Caco-2 (cell line): ENCODE measurements at places on chromosomes 6 and 20. TPM values are rescaled to one million over a fixed set of nuclear protein-coding genes. Genes with fewer than 3 reads are reported as not detected.

The GSTA3 gene
- total RNA-seq = not detected in 2 replicates

- H3K27ac ChIP-seq = no peak overlapping the region
- H3K36me3 ChIP-seq = no peaks in the 10 kb centered on the region
- no peaks in the 10 kb centered on the region for H3K27me3 ChIP-seq
- no peak overlapping the region for H3K4me3 ChIP-seq
Measured at GRCh38 chr20:23207826-23208540, 121.9 kb upstream of the CD93 start.

The LTB gene
- total RNA-seq = not detected in 2 replicates

The SNPH gene
- total RNA-seq = 0.28 and 0.36 TPM in 2 replicates

DNA sequence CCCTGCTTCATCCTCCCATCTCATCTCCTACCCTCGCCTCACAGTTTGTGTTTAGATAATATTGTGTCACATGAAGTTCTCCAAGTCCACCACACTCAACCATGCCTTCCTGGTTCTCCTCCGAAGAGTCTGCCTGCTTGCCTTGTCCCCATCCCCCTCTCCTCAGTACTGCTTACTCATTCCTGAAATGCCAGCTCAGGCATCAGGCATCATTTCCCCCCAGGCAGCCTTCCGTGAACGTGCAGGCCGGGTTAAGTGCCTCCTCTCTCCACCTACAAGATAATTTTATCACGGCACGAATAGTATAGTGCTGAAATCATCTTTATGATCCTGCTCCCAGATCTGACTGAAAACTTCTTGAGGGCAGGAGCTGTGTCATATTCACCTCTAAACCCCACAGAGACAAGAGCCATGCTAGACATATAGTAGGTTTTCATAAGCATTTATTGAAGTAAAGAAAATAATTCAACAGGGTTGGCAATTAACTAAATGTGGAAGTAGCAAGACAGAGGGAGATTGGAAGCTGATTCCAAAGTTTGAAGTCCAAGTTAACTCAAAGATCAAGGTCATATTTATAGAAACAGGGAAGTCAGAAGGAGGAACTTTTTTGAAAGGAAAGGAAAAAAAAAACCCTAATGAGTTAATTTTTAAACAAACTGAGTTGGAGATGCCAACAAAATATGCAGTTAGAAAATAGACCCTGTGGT lies 48.7 kb upstream of the BMP2 start:
- peaks cover 28% of the 10 kb centered on the region for H3K4me1 ChIP-seq
- H3K36me3 ChIP-seq = no peaks in the 10 kb centered on the region

GRCh38 chr6:42339991-42340401 lies 111.7 kb downstream of the TRERF1 start:
- no peak overlapping the region for H3K27ac ChIP-seq
- no peak for DNase-seq
- no peaks in the 10 kb centered on the region for H3K27me3 ChIP-seq
- H3K4me3 ChIP-seq = no peak overlapping the region

GRCh38 chr20:56222945-56223344 lies 25.6 kb upstream of the MC3R start:
- DNase-seq = no peak
- H3K27me3 ChIP-seq = no peaks in the 10 kb centered on the region
- no peak overlapping the region for H3K27ac ChIP-seq
- H3K36me3 ChIP-seq = no peaks in the 10 kb centered on the region

- peaks cover 34% of the 10 kb centered on the region for H3K4me1 ChIP-seq
- no peaks in the 10 kb centered on the region for H3K36me3 ChIP-seq
- no peak overlapping the region for H3K4me3 ChIP-seq
- no peaks in the 10 kb centered on the region for H3K27me3 ChIP-seq
- no peak for DNase-seq
Measured at GRCh38 chr20:51930775-51931174, 128.5 kb upstream of the SALL4 start.

DNA sequence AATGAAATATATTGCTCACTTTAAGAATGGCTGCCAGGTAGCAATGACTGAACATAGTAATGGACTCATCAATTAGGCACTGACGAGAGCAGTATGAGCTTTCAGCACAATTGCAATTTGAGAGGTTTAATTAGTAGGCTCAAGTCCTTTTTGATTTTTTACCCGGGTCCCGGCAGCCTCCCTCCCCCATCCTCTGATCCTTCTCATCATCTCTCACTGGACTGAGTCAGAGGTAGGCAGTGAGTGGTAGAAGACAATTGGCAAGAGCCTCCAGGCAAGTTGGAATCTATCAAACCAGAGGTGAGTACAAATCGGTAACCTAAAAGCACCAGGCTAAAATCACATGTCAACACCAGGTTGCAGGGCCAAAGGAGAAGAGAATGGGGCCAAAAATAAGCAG lies 107.9 kb downstream of the DCDC2 start:
- no peak overlapping the region for H3K27ac ChIP-seq
- H3K4me3 ChIP-seq = no peak overlapping the region
- H3K36me3 ChIP-seq = peaks cover 1% of the 10 kb centered on the region; the same call in 1 of the 2 replicates
- DNase-seq = no peak
- H3K27me3 ChIP-seq = no peaks in the 10 kb centered on the region

The FBXL4 gene
- total RNA-seq = 5.9 and 7.4 TPM in 2 replicates

- no peaks in the 10 kb centered on the region for H3K27me3 ChIP-seq
- H3K36me3 ChIP-seq = no peaks in the 10 kb centered on the region
- peaks cover 4% of the 10 kb centered on the region; the same call in 1 of the 2 replicates for H3K4me1 ChIP-seq
- no peak for DNase-seq
- H3K27ac ChIP-seq = no peak overlapping the region
Measured at GRCh38 chr6:147648916-147649315, 140.4 kb downstream of the SAMD5 start.

DNA sequence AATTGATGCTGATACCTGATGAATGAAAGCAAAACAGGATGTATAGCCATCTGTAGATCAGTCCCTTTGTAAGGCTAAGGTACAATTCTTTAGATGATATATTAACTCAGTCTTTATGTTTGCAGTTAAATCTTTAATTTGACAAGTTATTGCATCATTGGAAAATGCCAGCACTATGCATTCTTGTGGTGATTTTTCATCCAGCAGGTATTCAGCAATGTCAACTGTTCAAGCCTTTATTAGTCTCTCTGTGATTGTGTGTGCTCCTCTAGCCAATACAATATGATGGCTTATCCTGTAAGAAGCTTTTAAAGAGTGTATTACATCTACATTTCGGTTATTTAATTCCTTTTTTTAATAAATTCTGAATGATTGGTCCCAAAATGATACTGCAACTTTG lies 34.3 kb downstream of the HLA-DMB start:
- no peaks in the 10 kb centered on the region for H3K27me3 ChIP-seq
- H3K36me3 ChIP-seq = no peaks in the 10 kb centered on the region
- no peak for DNase-seq
- no peaks in the 10 kb centered on the region for H3K4me1 ChIP-seq
- H3K27ac ChIP-seq = no peak overlapping the region

GRCh38 chr20:14142964-14143627 lies 147.8 kb downstream of the MACROD2 start:
- DNase-seq = peak; percentile 76
- no peaks in the 10 kb centered on the region for H3K36me3 ChIP-seq
- no peak overlapping the region for H3K4me3 ChIP-seq
- no peak overlapping the region for H3K27ac ChIP-seq
- H3K4me1 ChIP-seq = peaks cover 32% of the 10 kb centered on the region
- H3K27me3 ChIP-seq = no peaks in the 10 kb centered on the region

The L3MBTL3 gene
- total RNA-seq = 14.3 and 16.3 TPM in 2 replicates

The IL17F gene
- total RNA-seq = not detected in 2 replicates

The LAMA4 gene
- 0.37 TPM in 1 of 2 replicates, not detected in the other for total RNA-seq

The ZNF311 gene
- 1.8 and 2.9 TPM in 2 replicates for total RNA-seq

- H3K27me3 ChIP-seq = no peaks in the 10 kb centered on the region
- no peak for DNase-seq
- H3K27ac ChIP-seq = no peak overlapping the region
- peaks cover 21% of the 10 kb centered on the region for H3K4me1 ChIP-seq
- no peaks in the 10 kb centered on the region for H3K36me3 ChIP-seq
Measured at GRCh38 chr20:44594730-44595129, 12.4 kb downstream of the PKIG start.

DNA sequence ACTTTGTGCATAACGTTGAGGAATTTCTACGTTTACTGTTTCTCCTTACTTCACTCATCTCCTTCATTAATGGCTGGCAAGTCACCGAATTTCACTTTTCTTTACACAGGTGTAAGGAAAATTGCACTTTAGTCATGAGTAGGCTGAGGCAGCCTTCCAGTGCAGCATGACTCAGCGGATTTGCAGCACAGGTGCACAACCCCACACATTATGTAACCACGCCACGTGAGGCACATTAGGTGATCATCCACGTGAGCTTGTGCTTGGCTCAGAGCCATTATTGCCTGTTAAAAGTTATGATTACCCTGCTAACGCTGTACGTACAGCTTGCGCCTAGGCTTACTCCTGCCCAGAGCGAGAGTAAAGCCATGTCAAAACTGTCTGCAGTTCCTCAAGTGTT lies 158.8 kb downstream of the NKAIN2 start:
- DNase-seq = peak; percentile 59
- no peak overlapping the region for H3K27ac ChIP-seq
- H3K36me3 ChIP-seq = no peaks in the 10 kb centered on the region
- H3K27me3 ChIP-seq = no peaks in the 10 kb centered on the region

DNA sequence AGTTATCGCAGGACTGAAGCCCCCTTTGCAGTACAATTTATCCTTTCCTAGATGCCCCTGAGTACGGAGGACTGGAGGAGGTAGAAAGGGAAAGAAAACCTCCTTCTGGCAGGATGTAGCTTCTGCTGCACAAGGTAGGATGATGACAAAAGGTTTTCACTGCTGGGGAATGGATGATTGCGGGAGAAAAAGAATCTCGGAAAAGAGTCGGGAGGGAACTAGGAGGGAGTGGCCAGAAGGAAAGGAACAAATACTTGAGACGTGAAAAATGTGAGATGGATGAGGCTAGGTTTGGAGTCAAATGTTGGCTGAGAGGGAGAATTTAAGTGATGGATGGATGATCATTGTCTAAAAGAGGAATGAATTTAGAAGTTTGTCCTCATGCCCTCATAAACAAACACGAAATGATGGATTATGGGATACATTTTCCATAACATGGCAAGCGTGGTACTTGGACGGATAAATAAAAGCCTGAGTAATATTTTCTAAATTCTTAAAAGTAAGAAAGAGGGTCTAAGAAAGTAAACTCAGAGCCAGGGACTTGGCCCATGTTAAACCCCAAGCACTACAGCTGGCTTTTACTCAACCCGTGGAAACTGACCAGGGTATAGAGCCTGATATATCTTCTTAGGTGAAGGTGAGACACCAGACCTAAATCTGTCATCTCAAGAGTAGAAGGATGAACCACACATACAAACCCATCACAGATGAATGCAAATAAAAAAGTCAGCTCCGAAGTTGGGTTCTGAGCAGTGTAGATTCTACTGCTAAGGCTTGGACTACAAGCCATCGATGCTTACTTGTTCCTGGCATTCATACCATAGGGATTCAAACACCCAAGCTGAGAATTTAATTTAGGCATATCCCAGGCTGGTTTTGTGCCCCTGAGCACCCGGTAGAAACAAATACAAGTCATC lies 72.4 kb downstream of the HFE start:
- H3K27ac ChIP-seq = peak overlapping the region; percentile 98
- H3K36me3 ChIP-seq = no peaks in the 10 kb centered on the region
- H3K4me1 ChIP-seq = peaks cover 17% of the 10 kb centered on the region
- DNase-seq = no peak

The GNAS-AS1 gene
- 4.2 and 5.1 TPM in 2 replicates for total RNA-seq

DNA sequence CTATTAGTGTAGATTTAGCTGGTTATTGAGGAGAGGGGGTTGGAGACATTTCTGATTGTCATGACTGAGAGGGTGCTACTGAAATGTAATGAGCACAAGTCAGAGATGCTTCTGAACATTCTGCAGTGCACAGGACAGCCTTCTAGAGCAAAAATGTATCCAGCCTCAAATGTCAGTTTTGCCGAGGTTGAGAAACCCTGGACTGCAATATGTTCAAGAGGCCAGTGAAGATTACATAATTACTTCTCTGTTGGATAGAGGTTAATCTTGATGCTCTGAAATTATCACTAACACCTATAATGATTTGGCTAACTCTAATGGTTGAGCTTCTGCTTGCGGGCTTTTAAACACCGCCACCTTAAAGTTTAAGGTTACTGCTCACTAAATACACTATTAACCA lies 3.4 kb upstream of the DUSP22 start:
- no peaks in the 10 kb centered on the region for H3K27me3 ChIP-seq
- DNase-seq = no peak
- no peak overlapping the region for H3K27ac ChIP-seq
- H3K4me1 ChIP-seq = no peaks in the 10 kb centered on the region
- H3K4me3 ChIP-seq = no peak overlapping the region
- no peaks in the 10 kb centered on the region for H3K36me3 ChIP-seq

DNA sequence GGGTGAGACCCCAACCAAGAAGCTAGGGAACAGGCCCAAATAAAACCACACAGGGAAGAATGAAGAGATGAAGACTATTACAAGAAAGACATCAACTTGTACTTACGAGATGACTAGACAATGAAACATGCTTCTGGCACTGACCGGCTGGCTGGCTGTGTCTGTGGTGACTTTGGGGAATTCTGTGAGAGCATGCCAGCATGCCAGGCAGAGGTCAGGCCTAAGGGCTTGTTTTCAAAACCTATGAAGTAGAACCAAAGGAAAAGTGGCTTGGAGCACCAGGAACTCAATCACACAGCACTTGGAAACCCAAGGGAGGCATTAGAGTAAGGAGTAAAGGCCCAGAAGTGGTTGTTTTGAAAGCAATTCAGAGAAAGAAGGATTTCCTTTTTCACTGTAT lies 28.4 kb upstream of the GSTA3 start:
- H3K27me3 ChIP-seq = no peaks in the 10 kb centered on the region
- DNase-seq = no peak
- no peak overlapping the region for H3K4me3 ChIP-seq

DNA sequence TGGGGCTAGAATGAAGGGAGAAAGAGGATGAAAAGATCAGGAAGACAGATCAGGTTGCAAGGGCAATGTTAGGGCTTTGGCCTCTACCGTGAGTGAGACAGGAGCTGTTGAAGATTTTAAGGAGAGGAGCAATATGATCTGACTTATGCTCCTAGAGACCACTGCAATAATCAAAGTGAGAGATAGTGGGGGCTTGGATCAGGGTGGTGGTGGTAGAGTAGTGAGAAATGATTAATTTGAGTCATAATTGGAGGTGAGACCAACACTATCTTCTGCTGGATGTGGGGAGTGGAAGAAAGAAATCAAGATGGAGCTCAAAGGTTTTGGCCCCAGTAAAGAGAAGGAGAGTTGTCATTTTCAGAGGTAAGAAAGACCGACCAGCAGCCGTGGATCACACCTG lies 140.7 kb upstream of the TMEM170B start:
- H3K27ac ChIP-seq = peak overlapping the region; percentile 70
- no peak overlapping the region for H3K4me3 ChIP-seq
- peaks cover 48% of the 10 kb centered on the region for H3K4me1 ChIP-seq

GRCh38 chr20:39654171-39654570 lies 692.0 kb downstream of the DHX35 start:
- no peaks in the 10 kb centered on the region for H3K4me1 ChIP-seq
- DNase-seq = no peak
- no peak overlapping the region for H3K4me3 ChIP-seq
- no peaks in the 10 kb centered on the region; the same call in 1 of the 2 replicates for H3K27me3 ChIP-seq
- no peak overlapping the region for H3K27ac ChIP-seq
